Fibroblast of upper back skin (primary cell): ENCODE measurements at places on chromosomes 16 and 17.
A peak's percentile ranks its signal among the peaks of the same experiment; 100 is the strongest.

GRCh38 chr17:59426031-59426430 is 94.6 kb downstream of the YPEL2 start:
- DNase-seq, result no peak

GRCh38 chr17:41914358-41914766 is 4.4 kb downstream of the ACLY start:
- DNase-seq, result peak; percentile 36

GRCh38 chr17:58043221-58044181 is 36.5 kb upstream of the SRSF1 start:
- no peak for DNase-seq

DNA sequence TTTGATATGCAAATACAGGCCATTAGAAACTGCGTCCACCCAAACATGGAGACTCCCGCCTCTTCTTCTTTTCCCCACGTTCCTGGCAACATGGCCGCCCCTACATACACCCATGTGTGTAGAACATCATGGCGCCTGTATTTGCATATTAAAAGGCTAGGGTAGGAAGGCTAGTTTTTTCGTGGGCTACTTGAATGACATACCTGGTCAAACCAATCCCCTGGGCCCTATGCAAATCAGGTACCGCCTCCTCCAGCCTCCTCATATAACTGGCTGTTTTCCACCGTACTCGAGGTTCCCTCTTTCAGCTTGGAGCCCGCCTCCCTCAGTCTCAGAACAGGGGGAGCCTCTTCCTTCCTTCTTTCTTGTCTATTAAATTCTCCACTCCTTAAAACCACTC is 840 bp upstream of the CD300LB start:
- no peak for DNase-seq

GRCh38 chr17:58153046-58153445 is 4.9 kb downstream of the OR4D1 start:
- no peak for DNase-seq

- no peak for DNase-seq
These were observed 17.3 kb upstream of the CLEC18B start for GRCh38 chr16:74438492-74438979.

GRCh38 chr17:21677911-21678310 is 14.4 kb upstream of the KCNJ18 start:
- DNase-seq, result no peak

DNA sequence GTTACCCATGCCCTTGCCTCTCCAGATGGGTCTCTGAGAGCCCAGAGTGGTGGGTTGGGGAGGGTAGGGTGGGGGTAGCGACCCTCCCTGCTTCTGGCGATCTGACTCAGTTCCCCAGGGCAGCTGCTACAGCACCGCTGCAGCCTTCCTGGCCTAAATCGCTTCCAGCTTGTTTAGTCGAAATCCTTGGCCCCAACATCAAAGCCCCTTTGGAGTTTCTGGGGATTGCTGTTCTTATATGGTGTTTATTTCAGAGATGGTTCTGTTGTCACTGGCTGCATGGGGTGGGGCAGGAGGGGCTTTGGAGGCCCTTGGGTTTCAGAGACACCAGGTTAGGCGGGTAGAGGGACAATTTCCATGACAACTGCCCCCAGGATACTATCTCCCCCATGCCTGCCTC is 35.9 kb downstream of the FZD2 start:
- DNase-seq, result no peak

DNA sequence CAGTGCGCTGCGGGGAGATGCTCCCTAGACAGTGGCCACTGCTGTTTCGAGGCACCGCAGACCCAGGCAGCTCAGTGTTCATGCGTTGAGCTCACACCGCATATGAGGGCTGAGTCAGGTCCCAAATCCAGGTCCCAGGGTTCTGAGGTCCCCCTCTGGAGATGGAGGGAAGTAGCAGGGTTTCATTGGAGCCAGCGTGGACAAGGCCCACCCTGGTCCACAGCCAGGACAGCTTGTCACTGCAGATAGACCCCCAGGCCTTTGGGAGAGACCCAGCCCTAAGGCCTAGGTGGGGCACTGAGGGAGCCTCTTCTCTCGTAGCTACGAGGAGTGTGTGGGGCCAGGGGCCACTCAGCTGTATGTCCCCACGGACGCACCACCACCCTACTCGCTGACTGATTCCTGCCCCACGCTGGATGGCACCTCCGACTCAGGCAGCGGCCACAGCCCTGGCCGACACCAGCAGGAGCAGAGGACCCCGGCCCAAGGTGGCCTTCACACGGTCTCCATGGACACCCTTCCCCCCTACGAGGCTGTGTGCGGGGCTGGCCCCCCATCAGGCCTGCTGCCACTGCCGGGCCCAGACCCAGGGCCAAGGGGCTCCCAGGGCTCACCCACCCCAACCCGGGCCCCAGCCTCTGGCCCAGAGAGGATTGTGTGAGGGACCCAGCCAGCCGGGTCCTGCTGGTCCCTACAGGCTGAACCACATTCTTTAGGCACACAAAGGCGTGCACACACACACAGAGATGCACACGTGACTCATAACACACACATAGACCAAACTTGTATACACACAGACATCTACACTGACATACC is 53.4 kb downstream of the BEAN1 start:
- DNase-seq, result no peak

DNA sequence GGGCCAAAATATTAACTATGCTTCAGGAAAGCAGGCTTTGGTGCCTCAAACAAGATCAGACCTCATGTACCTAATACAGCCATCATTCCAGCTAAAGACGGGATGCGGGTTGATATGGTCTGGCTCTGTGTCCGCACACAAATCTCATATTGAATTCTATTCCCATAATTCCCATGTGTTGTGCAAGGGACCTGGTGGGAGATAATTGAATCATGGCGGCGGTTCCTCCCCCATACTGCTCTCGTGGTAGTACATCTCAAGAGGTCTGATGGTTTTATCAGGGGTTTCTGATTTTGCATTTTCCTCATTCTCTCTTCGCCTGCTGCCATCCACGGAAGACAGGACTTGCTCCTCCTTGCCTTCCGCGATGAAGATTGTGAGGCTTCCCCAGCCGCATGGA is 19.1 kb upstream of the CHST6 start:
- no peak for DNase-seq

DNA sequence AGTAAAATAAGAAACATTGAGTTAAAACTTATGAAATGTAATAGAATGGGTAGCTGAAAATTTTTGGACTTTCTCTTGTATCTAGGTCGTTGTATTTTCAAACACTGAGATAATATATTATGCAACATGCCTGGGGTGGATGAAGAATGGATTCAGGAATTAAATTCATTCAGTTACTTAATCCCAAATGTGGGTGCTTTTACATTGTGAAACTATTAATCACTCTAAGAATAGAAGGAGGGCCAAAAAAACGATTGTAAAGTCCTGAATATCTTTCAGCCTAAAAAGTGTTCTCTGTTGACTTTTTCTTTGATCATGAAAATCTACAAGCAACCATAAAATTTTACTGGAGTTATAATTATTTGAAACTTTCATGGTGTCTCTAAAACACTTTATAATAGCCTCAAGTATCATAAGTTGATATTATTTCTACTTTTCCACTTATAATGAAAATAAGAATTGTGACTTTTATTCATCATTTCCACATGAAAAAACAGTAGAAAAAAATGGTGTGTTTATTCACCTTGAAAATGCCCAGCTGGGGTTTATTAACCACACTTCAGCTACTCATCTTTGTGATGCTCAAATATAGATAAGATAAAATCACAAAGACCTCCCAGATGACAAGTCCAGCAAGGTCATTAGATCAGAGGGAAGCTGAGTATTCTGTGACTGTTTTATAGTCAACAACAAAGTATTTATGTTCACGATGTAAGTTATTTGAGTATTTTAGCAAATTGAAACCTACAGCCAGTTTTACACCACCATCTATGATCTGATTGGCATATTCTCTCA is 619.9 kb upstream of the SOX9 start:
- peak; percentile 72 for DNase-seq

- DNase-seq, result no peak
These were observed 22.5 kb downstream of the FBXO31 start for GRCh38 chr16:87360862-87361610.

- no peak for DNase-seq
These were observed 33.7 kb upstream of the MFSD6L start for GRCh38 chr17:8832711-8833352.

DNA sequence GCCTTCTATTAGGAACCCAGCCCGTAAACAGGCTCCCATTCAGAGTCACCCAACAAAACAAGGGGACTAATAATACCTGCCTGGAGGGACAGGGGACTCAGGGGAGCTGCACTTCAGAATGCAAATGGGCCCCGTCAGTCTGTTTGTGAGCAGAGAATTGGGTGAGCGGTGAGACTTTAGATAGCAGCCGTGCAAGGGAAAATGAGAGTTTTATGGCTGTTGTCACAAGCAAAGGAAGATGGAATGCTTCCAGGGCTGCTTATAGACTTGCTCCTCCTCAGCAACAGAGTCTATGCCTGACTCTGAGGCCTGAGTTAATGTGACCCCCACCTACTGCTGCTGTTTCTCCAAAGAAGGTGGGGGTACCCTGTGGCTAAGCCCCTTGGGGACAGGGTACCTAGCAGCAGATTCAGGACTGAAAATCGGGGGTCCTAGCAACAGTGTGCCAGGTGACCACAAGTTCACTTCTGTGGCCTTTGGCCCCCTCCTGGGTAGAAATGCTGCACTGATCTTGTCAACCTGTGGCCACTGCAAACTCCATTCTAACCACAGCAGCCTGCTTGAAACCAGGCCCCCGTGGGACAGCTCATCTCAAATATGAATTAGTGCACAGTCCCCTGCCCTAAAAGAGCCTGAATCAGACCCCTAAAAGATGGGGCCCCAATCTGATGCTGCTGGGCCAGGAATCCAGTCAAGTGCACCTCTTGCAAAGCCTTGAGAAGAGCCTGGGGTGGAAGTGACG is 126.4 kb downstream of the C16orf78 start:
- no peak for DNase-seq

DNA sequence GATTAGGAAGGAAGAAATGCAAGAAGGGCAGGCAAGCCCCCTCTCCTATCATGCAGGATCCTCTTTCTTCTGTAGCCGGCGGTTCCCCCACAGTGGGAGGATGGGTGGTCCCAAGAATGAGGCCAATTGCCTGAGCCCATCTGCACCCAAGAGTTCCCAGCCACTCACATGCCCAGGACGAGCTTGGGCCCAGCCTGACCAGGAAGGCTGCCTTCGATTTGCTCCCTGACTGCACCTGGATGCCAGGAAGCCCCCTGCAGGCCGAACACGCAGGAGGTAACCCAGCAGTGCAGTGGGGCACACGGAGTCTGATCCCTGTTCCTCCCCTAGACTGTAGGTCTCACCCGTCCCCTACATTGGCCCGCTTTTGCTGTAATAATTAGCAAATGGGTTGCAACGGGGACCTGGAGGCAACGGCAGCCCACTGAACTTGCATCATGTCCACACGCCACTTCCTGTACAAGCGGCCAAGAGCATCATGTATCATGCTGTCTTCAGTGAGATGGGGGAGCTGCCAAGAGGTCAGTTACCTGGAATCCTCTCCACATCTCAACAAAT is 67.5 kb downstream of the AMFR start:
- peak; percentile 29 for DNase-seq

- DNase-seq, result no peak
These were observed 3.4 kb downstream of the NPTX1 start for GRCh38 chr17:80472996-80473395.

- no peak for DNase-seq
These were observed 64.6 kb downstream of the KPNA2 start for GRCh38 chr17:68100000-68100641.

DNA sequence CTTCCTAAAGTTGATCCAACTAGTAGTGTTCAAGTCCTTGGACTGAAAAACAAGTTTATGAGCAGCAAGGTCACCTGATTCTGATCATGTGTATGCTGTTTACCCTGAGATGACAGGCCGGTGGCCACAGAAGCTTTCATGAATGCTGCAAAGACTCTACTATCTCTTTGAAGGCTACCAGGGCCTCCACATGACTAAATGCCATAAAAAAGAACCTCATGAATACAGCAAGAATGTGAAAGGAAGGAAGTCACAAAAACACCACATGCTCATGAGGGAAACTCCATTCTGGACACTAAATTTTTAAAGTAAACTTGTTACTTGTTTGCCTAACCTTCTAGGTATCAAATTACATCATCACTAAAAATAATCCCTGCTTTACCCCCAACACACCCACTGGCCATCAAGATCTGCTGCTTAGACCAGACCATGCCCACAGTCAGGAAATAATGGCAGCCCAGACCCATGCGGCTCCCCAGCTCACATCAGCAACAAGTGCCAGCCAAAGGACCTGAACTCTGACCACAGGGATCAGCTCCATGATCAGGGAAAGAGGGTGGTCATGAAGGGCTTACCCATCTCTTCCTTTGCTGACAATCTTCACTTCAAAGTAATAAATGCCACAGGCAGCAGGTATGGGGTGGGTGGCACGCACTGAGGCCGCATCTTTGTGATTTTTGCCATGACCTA is 1.4 kb downstream of the RANBP10 start:
- no peak for DNase-seq

- DNase-seq, result peak; percentile 31
These were observed 181.2 kb upstream of the COX10 start for GRCh38 chr17:13888056-13888609.

- no peak for DNase-seq
These were observed 2.6 kb downstream of the PRAC1 start for GRCh38 chr17:48719642-48720265.

DNA sequence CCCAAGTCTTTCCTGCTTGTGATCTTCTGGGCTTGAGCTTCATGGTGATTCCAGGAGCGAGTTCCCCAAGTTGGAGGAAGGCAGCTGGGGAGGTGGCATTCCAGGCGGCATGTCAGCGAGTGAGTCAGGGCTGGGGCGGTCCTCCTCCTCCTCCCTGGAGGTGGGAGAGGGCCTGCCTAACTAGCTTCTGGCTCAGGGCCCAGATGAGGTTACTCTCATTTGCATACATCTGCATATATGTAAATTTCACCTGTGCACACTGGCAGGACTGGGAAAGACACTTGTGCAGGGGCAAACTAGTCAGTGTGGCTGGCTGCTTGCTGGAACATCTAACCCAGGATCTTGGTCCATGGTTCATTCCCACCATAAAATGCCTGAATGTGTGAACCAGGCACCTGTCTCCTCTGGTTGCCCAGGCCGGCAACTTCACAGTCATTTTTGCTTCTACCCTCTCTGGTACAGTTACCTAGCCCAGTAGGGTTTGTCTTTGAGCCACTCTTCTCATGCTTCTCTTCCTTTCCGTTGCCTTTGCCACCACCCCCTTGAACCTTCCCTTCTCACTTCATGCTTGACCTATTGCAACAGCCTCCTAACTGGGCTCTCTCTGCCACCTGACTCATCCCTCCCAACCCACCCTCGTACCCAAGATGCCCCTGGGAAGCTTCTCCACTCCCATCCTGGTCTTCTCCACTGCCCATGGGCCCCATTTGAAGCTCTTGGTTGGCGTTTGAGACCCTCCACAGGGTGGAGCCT is 9.6 kb upstream of the DLX4 start:
- DNase-seq, result peak; percentile 16

GRCh38 chr17:65456368-65457151 is 104.9 kb downstream of the AXIN2 start:
- DNase-seq, result no peak
